ENCODE measurements at places on chromosomes 6 and 20.

DNA sequence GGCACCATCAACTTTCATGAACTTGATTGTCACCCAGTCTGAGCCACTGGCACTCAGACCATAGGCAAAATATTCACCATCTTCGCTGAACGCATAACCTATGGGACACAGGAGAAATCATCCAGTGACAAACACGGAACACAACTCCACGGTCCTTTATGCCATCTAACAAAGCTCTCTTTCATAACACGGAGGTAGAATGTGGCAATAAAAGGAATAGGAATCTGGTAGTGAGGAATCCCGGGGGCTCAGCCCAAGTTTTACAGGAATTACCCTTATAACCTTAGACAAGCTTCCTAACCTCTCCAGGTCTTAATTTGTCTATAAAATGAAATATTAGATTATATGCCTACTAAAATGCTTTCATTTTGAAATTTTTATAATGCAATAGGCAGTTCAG, 29.4 kb downstream of the PREP start:
- DNase-seq = no peak

GRCh38 chr6:121274666-121275295, 59.5 kb downstream of the TBC1D32 start:
- DNase-seq = no peak

DNA sequence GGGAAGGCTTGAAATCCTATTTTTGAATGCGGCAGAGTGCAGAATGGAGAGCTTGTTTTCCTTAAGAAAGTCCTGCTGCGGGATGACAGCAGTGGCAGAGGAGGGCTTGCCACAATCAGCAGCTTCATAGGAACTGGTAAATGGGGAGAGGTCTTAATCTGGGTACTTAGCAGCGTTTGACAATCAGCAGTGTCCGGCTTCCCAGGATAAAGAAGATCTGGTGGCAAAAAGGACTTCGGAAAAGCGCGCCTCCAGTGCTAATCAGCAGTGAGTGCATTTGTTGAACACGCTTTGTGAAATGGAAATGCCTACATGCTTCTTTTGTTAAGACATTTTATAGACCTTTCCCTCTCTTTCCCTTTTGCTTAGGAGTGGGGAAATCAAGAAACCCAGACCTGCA, 735.7 kb downstream of the QKI start:
- DNase-seq = no peak

DNA sequence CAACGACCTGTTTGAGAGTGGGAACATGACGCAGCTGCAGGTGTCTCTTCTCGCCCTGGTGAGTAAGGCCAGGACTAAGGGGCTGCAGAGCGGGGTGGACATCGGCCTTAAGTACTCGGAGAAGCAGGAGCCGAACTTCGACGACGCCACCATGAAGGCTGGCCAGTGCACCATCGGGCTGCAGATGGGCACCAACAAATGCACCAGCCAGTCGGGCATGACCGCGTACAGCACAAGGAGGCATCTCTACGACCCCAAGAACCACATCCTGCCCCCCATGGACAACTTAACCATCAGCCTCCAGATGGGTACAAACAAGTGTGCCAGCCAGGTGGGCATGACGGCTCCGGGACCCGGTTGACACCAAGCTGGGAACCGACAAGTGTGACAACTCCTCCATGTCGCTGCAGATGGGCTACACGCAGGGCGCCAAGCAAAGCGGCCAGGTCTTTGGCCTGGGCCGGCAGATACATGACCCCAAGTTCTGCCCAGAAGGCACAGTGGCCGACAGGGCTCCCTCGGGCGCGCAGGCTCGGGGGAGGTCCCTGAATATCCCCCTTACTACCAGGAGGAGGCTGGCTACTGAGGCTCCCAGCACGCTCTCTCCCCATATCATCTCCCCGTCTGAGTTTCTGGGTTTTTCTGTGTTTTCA, 15.9 kb upstream of the AMD1 start:
- no peak for DNase-seq

GRCh38 chr6:2582268-2582667, 168.5 kb downstream of the MYLK4 start:
- DNase-seq = no peak

DNA sequence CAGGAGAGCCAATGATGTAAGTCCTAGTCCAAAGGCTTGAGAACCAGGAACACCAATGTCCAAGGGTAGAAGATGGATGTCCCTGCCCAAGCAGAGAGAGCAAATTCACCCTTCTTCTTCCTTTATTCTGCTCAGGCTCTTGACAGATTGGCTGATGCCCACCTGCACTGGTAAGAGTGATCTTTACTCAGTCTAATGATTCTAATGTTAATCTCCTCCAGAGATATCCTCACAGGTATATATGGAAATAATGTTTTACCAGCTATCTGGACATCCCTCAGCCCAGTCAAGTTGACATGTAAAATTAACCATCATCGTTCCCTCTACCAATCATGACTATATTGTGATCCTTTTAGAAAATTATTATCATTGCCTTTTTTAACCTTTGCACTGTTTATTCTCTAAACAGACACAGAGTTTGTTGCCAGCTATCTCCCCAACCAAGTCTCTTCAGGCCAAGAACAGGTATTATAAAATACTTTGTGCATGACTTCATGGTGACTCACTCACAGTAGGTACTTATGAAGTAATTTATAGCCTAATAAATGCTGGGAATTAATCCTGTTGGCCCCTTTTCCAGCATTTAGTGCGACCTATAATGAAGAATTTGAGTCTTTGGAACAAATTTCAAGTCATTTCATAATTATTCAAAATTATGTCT, 26.2 kb upstream of the TSHZ2 start:
- DNase-seq = no peak

DNA sequence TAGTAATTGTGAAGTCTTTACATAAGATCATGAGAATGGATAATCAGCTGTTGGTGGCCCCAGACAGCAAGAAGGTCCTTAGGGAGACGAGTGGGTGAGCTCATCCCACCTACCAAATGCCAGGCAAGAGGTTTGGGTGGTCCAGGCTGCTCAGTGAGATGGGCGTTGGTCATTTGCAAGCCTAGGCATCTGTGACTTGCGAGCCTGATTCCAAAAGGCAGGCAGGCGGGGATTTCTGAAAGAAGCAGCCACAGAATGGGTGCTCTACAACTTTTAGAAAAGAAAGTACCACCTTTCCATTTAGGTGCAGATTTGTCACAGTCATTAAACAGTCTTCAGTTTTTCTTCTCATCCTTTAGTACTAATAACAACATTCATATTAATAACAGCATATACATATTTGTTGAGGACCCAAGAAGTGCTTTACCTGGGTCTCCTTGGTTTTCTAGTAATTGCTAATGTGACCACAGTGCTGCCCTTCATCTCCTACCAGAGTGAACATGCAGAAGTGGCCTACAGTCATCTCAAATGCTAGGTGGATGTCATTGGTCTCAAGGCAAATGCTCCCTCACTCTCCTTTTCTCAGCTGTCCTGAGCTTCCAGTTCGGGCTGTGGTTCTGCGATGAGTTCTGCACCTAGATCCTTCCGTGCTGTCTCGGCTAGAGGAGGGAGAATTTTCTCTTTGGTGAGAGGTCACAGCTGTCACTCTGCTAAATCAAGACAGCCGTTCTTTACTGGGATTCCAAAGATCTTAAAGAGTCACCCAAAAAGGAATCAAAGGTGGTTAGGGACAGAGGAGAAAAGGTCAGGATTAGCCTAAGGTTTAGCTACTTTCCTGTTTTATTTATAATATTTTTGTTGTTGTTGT, 2.7 kb downstream of the WRNIP1 start:
- no peak for DNase-seq

DNA sequence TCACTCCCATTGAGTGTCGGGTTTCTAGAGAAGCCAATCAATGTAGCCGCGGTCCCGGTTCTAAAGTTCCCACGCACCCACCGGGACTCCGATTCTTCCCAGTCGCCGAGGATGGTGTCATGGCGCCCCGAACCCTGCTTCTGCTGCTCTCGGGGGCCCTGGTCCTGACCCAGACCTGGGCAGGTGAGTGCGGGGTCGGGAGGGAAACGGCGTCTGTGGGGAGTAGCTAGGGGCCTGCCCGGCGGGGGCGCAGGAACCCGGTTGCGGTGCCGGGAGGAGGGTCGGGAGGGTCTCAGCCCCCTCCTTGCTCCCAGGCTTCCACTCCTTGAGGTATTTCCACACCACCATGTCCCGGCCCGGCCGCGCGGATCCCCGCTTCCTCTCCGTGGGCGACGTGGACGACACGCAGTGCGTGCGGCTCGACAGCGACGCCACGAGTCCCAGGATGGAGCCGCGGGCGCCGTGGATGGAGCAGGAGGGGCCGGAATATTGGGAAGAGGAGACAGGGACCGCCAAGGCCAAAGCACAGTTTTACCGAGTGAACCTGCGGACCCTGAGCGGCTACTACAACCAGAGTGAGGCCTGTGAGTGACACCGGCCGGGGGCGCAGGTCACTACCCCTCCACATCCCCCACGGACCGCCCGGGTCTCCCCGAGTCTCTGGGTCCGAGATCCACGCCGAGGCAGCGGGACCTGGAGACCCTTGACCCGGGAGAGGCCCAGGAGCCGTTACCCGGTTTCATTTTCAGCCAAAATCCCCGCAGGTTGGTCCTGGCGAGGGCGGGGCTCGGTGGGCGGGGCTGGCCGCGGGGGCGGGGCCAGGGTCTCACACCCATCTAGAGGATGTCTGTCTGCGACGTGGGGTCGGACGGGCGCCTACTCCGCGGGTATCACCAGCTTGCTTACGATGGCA, 35.2 kb upstream of the HLA-G start:
- DNase-seq = no peak

GRCh38 chr20:49136817-49137571, 51.1 kb downstream of the STAU1 start:
- no peak for DNase-seq

GRCh38 chr6:135876058-135876457, 24.6 kb downstream of the PDE7B start:
- DNase-seq = no peak

DNA sequence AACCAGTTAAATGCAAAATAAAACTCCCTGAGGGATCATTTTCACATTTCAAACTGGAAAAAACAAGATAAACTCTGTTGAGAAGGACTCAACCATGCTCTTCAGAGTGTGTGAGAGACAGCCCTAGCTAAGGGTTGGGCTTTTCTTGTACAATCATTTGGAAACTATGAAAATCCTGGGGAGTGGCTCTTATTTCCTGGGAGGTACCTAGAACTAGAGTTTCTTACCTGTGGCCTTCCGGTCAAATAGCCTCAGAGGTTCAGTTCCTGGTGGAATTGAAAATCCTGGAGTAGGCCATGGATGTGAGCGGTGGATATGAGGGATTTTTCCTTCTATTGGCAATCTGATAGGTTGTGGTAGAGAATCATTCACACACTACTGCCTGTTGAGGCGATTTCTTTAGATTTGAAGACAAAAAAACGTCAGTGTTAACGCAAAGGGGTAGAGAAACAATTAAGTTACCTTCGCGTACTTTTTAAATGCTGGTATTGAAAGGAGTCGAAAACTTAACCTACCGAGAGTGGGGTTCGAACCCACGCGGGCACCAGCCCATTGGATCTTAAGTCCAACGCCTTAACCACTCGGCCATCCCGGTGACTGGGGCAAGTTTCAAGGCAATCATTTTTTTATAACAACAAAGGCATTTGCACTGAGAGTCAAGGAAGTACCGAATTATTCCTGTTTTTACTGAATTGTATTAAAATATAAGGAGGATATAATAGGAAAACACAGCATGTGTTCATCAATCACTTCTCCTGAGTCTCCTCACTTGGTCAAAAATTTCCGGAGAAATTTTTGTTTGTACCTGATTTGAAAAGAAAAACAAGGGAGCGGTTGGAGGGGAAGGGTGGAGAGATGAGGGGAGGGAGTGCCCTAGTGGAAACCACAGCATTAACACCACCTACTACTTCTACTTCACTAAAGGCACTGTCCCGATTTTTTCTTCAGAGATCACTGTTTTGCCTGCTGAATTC, 191.3 kb downstream of the OR2B2 start:
- DNase-seq = peak; percentile 65

- no peak for DNase-seq
These were observed 39.6 kb upstream of the BLCAP start for GRCh38 chr20:37567331-37567665.

DNA sequence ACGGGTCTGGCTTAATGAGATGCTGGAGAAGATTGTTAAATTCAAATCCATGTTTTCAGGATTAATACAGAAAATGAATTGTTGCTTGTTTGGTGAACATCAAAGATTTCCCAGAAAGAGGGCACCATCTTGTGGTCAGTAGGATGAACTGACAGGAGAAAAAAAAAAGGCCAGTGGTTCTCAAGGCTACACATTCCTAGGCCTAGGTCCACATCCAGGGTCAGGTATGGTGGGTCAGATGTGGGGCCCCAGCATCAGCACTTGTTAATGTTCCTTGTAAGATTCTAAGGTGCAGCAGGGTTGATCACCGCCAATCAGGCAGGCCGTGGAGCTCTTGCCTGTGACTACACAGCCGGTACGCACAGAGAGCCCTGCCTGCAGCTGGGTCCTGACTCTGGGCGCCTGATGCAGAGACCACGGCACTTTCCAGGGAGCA, 34.0 kb upstream of the FOXO3 start:
- peak; percentile 46 for DNase-seq

DNA sequence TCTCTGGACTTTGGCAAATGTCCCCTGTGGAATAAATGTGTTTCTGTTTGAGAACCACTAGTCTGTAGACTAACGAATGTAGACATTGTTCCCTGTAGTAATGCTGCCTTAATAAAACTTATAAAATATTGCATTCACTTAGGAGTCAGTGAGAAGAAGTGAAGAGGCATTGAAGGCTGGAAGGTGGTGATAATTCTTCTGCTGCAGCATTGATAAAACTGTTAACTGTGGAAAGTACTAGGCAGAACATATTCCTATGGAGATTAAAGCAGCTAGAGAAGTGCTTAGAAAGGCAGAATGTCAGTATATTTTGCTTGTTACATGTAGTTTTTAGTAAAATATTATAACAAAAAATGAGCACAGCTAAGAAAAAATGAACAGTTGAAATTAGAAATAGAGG, 4.8 kb downstream of the PGK2 start:
- DNase-seq = no peak

- no peak for DNase-seq
These were observed 444.2 kb downstream of the HTR1B start for GRCh38 chr6:77019081-77019480.

- peak; percentile 88 for DNase-seq
These were observed 56.2 kb upstream of the EDN1 start for GRCh38 chr6:12233693-12234571.

GRCh38 chr6:41371992-41372831, 36.8 kb downstream of the NCR2 start:
- DNase-seq = peak; percentile 24

Data from astrocyte of the spinal cord (primary cell).